ENCODE measurements at places on chromosomes 16 and 17.

DNA sequence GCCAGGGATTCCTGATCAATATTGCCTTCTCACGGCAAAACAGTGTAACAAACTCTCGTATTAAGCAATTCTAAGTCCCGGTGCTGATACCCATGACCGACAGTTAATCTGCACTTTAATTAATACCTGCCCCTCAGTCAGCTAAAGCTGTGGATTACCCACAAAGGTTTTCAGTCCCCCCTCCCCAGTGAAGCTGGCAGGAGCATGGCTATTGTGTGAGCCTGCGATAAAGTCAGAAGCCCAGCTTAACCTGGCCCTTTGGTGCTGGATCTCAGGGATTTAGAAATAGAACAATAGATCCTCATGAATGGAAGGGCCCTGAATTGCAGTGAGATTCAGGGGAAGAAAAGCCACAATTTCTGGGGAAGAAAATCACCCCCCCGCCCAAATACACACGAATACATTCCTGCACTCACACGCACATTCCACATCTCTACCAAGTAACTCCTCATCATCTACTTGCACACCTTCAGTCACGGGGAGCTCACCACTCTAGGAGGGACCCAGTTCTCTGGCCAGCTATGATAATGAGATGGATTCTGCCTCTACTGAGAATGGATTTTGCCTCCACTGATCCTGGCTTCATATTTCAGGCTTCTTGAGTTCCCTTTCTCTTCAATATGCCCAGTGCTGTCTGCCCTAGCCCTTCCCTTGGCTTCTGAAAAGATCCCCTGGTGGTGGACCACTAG, 102.6 kb downstream of the WSCD1 start:
- peak; percentile 96 for DNase-seq

GRCh38 chr17:79978548-79978855, 57.2 kb downstream of the TBC1D16 start:
- no peak for DNase-seq

DNA sequence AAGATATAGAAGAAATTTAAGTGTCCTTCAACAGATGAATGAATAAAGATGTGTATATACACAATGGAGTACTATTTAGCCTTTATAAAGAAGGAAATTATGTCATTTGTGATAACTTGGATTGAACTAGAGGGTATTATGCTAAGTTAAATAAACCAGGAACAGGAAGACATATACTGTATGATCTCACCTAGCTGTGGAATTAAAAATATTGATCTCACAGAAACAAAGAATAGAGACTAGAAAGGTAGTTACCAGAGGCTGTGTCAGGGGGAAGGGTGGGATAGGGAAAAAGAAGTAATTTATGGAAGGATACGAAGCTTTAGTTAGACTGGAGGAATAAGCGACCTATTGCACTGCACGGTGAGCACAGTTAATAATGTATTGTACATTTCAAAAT, 5.4 kb upstream of the ZNF267 start:
- DNase-seq: no peak

DNA sequence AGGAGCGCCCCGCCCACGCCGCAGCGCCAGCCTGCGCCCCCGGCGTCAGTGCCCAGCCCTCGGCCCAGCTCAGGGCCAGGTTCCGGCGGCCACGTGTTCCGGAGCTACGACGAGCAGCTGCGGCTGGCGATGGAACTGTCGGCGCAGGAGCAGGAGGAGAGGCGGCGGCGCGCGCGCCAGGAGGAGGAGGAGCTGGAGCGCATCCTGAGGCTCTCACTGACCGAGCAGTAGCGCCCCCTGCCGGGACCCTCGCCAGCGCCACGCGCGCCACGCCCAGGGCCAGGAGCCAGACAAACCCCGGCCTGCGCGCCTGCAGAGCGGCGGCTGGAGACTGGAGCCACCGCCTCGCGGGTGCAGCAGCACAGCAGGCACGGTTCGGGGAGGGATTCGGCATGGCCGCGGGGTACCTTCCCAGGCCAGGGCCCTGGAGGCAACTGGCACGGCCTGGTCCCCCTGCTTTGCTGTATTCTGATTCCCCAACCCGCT, 9.3 kb downstream of the CORO6 start:
- no peak for DNase-seq

DNA sequence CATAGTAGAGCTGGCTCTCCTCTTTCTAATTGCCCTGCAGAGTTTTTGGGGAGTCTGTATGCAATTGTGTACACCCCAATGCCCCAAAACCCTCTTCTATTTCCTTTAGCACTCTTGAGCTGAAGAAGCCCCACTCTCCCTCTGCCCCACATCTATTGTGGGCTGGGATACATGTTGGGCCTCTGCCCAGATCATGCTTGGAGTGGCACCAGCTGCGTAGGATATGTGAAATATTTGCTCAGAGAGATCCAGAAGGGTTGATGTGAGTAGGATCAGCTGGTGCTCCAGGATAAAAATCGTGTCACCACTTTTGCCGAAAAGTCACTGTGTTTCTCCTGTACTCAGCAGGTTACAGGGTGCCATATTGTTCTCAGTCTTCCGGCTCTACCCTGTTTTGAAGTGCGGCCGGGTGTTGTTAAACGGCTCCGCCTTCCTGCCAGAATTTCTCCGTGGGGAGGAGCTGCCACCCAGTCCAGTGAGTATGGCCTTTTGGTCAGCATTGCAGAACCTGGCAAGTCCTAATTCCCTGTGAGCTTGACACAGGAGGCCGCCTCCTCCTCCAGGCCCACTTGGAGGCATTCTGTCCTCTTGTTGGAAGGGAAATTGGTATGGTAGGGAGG, 664.5 kb downstream of the WWOX start:
- DNase-seq: no peak

All from NCI-H82 (cell line).